Activated CD4-positive, alpha-beta T cell treated with anti-CD3 and anti-CD28 coated beads, Interleukin-2, amount 50 U/mL, for 24 hours (primary cell): ENCODE measurements at places on chromosomes 4 and X.

DNA sequence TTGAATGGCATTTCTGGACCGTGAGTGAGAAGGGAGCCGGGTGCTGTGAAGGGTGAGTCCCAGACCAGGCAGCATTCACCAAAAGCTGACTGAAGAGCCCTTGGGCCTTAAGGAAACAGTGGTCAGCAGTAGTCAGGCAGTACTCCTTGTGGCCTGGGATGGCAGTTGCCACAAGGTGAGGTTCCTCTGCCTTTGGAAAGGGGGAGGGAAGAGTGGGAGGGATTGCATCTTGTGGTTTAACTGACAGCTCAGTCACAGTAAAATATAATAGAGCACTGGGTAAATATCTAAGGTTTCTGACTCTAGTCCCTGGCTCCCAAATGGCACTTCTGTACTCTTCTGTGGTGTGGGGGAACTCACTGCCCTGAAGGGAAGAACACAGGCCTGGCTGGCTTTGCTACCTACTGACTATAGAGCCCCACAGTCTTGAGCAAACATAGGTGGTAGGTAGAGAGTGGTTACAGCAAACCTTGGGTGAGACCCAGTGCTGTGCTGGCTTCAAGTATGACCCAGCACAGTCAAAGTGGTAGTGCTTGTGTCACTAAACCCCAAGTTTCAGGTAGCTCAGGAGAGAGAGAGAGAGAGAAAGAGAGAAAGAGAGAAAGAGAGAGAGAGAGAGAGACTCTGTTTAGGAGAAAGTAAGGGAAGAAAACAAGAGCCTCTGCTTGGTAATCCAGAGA lies 154.2 kb downstream of the TEX11 start:
- DNase-seq: no peak

DNA sequence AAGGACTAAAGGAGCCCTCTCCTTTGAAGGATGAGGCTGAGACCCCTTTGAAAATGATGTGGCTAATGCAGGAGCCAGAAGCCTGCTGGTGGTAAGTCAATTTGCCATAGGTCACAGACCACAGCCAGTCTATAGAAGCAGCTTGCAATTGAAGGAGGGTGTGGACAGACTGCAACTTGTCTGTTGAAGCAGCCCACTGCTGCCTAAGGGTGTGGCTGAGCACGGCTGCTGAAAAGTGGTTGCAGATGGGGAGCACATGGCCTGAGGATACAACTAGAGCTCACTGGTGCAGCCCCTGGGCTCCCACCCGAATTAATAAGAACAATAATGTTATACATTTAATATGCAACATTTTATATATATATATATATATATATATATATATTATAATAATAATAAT lies 11.4 kb upstream of the EXOC1L start:
- no peak for DNase-seq

- DNase-seq: no peak
Measured at GRCh38 chr4:69147334-69147733, 51.1 kb downstream of the UGT2B7 start.

DNA sequence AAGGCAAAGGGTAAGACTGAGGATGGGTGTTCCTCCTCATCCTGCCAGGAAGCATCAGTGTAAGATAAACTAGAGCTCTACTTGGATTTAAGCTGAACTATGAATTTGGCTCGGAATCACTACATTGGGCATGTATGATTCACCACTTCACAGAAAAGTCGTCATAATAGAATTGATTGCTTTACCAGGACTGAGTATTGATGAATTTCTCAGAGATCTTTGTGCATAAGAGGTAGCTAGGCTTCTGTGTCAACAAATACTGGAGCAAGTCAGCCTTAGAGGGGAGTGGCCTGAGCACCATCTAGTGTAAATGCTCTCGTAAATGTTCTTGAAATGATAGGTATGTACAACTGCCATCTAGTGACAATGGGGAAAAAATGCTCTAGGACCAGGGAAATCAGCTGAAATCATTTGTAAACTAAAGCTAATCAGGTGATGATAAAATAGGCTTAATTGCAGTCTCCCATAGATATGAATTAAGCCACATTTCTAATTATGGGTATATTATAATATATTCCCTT lies 309.5 kb upstream of the FMR1 start:
- no peak for DNase-seq

GRCh38 chr4:170089274-170089667 lies 485 bp downstream of the AADAT start:
- DNase-seq: no peak

DNA sequence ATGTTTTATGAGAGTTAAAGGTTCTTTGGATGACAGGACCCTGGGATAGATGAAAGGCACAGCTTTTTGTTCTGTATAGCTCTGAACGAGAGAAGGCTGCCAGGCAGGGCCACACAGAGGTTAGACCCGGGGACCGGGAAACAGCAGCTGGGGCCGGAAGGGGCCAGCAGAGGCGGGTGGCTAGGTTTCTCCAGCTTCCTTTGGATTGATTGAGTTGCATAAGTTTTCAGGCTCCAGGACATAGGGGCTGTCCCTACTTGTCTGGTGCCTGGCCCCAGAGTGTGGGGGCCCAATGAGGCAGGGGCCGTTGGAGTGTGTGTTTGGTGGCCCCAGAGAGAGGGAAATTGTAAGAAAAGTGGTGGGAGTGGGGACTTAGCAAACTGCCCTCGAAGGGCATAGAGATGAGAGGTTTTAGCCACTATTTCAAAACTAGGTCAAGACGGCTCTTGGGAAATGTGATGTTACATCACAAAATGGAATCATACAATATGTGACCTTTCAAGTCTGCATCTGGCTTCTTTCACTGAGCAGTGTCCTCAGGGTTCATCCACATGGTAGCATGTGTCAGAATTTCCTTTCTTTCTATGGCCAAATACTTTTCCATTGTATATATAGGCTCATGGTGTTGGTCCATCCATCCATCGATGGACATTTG lies 3.7 kb downstream of the ZFP92 start:
- no peak for DNase-seq

DNA sequence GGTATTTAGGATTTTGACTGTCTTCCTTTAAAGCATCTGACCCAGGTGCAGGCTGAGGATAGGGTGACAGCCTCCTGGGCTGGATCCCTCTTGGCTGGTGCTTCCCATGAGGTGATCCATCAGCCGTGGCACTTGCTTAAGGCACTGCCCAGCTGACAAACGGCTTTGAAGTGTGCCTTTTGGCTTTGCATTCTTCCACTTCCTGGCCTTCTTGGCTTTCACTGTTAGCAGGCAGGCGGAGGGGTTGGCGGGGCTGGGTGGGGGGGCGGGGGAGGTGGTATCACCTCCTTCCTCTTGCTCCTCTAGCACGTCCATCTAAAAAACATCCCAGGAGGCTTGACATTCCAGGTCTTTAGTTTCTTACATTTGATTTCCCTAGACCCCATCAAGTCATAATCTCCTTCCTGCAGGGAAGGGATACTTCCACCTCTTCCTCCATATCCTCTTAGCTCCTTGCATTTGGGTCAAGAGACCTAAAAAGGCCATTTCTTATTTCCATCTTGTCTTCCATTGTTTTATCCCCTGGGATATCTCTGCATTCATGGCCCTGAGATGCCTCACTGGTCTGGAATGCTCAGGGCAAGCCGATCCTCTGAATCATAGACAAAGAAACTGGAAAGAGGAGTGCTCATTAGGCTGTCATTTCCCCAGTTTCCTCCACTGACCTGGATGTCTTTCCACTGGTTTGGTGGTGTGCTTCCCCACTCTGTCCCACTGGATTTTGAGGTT lies 11.3 kb upstream of the APLN start:
- DNase-seq: no peak

DNA sequence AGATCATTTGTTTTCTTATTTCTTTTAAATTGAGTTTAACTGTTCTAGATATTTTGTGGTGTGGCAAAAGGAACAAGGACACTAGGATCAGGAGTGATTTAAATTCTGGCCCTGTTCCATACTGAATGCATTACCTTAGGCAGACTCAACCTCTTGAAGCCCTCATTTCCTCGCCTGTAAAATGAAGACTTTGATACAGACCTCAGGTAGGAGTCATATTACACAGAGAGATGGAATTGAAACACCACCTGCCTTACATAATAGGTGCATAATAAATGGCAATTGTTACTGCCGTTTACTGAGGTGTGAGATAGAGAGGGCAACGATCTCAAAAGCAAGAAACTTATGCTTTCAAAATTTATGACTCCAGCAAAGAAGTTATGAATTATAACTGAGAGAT lies 28.2 kb upstream of the RASSF6 start:
- DNase-seq: no peak

GRCh38 chr4:185020293-185020808 lies 2.1 kb downstream of the HELT start:
- no peak for DNase-seq

DNA sequence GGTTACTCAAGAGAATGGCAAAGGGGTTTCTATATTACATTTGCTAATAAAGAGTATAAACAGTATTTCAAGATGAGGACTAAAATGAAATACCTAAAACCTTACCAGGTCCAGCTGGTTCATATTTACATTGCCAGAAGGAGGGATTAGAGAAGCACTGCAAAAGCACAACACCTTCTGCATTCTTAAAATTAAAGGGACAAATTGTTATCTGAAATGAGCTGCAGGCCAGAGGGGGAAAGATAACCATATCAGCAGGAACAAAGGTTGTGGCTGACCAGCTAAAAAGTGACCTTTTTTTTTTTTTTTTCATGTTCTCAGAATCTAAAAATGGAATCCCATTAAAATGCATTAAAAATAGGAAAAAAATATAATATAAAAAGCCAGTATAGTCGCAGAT lies 39.7 kb downstream of the AFF2 start:
- DNase-seq: no peak

- no peak for DNase-seq
Measured at GRCh38 chr4:27005905-27006590, 145.4 kb downstream of the STIM2 start.

DNA sequence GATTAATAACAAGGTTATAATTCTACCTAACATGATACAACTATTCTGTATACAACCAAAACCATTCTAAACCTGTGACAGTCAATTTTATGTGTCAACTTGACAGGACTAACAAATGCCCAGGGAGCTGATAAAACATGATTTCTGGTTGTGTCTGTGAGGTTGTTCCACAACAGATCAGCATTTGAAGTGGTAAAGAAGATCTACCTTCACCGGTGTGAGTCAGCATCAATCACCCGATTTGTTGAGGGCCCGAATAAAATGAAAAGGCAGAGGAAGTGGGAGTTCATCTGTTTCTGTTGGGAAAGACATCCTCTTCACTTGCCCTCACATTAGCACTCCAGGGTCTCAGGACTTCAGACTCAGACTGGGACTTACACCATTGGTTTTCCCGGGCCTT lies 187.9 kb downstream of the MAB21L2 start:
- DNase-seq: no peak

GRCh38 chr4:28317221-28317620 lies 1456.6 kb downstream of the STIM2 start:
- DNase-seq: no peak

- no peak for DNase-seq
Measured at GRCh38 chr4:95929448-95930064, 89.7 kb downstream of the PDHA2 start.

GRCh38 chr4:140888054-140888453 lies 131.9 kb upstream of the TBC1D9 start:
- DNase-seq: no peak
